ENCODE measurements at places on chromosomes 7 and 10.
A peak's percentile ranks its signal among the peaks of the same experiment; 100 is the strongest.

DNA sequence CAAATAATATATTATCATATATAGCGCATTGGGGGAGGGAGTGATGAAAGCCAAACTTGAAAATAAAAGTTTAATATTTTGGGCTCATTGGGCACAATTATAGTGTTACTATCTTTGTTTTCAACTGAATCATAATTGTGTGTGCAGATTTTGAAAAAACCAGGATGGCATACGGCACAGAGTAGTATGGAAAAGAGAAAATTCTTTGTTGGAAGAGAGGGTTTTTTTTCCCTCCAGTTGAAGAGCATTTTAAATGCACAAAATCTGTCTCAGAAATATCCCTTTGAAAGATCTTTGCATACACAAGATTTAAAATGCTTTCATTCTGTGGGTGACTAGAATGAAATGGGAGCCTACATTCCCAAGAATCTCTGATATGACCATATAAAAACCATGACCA is 269.6 kb downstream of the EXOC4 start:
- DNase-seq, result no peak

- no peak for DNase-seq
Measured at GRCh38 chr7:22234227-22234626, 122.7 kb downstream of the RAPGEF5 start.

DNA sequence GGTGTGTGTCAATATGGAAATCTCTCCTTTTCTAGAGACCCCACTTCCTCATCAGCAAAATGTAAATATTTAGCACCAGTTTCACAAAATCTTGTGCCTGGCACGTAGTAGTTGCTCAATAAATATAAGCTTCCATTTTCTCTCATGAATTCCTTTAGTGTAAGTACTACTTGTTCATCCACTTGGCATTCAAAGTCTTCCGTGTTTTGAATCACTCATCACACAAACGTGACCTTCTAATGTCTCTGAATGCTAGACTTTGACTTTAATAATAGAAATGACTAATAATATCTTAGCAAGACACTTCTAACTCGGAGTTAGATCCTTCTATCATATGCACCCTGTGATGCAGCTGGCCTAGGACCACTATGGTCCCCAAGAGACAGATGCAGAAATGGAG is 168.7 kb upstream of the ZNF32 start:
- DNase-seq, result no peak

DNA sequence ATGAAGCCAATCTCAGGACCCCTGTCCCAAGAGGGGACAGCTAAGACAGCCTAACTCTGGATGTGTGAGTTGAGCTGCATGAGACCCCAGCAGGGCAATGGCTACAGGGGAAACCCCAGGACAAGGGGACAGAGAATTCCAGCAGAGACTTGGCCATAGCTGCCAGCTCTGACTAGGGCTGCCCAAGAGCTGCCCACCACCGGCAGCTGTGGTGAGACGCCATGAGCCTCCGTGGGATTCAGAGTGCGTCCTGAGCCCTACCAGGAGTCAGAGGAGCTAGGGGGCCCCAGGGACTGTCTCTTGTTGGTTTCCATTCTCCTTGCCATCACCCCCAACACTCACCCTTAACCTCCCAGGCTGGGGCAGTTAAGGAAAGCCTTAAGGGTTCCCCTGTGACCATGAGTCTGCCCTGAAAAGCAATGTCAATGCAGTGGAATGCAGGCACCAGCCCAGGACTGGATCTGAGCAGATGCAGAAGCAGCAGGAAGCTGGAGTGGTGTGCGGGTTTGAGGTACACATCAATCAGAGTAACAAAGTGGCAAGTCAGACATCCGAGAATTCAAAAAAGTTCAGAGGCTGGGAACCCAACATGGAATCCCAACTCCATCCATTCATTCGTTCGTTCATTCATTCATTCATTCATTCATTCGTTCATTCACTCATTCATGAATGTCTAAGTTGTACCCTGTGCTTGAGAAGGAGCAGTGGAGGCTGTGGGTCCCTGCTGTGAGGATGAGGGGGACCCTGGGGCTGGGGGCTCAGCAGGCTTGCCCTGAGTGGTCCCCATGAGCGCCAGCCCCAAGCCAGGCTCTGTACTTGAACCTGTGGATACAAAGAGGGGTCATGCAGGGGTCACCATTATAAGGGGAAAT is 52.9 kb downstream of the C10orf120 start:
- no peak for DNase-seq

DNA sequence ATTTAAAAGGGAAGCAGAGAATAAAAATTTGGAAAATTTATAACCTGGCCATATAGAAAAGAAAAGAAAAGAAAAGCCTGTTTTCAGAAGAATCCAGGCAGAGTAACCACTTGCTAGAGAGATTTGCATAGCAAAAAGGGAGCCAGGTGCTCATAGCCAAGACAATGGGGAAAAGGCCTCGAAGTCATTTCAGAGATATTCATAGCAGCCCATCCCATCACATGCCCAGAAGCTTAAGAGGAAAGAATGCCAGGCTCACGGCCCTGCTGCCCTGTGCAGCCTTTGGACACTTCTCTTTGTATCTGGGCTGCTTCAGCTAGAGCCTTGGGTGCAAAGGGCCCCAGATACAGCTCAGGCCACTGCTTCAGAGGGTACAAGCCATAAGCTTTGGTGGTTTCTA is 159.8 kb downstream of the CCDC7 start:
- DNase-seq, result no peak

- DNase-seq, result no peak
Measured at GRCh38 chr10:34689053-34689452, 126.0 kb downstream of the PARD3 start.

- peak; percentile 88 for DNase-seq
Measured at GRCh38 chr10:85916994-85917573, 449.5 kb downstream of the GRID1 start.
